ENCODE measurements at places on chromosomes 16 and 17.

GRCh38 chr17:50064253-50065001, 8.5 kb downstream of the ITGA3 start:
- DNase-seq = peak; percentile 63

GRCh38 chr16:87317750-87318644, 805 bp upstream of the C16orf95 start:
- DNase-seq = peak; percentile 41

- no peak for DNase-seq
Measured at GRCh38 chr16:84924331-84925091, 86.8 kb downstream of the ZDHHC7 start.

- DNase-seq = peak; percentile 41
Measured at GRCh38 chr17:74532115-74532514, 840 bp upstream of the CD300LB start.

DNA sequence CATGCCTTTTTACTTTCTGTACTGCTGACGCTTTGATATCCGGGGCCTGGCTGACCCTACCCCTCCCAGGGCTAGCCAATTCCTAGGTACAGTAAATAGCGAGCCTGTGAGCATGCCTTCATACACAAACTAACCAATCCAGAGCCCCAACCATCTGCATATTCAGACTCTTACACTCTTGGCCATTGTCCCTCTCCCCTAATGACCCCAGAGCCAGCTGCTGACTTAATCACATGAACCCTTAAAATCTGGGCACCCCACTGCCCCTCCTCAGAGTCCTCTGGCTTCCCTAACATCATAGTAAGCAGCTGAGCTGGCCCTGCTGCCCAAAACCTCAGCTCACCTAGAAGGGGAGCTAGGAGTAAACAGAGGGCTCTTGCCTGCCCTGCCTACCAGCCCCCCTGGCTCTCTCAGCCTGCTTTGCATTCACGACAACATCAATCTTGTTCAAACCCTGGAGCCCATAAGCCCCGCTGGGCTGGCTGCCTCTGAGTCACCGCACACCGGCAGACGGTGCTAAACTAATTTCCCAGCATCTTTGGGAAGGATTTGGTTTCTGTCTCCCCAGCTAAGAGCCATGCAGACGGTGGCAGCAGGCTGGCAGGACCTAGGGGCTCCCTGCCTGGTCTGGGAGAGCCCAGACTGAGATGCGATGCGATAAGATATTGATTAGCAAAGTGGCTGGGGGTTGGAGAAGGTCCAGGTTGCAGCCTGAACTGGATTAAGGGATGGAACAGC, 63.2 kb downstream of the CLEC19A start:
- DNase-seq = no peak

DNA sequence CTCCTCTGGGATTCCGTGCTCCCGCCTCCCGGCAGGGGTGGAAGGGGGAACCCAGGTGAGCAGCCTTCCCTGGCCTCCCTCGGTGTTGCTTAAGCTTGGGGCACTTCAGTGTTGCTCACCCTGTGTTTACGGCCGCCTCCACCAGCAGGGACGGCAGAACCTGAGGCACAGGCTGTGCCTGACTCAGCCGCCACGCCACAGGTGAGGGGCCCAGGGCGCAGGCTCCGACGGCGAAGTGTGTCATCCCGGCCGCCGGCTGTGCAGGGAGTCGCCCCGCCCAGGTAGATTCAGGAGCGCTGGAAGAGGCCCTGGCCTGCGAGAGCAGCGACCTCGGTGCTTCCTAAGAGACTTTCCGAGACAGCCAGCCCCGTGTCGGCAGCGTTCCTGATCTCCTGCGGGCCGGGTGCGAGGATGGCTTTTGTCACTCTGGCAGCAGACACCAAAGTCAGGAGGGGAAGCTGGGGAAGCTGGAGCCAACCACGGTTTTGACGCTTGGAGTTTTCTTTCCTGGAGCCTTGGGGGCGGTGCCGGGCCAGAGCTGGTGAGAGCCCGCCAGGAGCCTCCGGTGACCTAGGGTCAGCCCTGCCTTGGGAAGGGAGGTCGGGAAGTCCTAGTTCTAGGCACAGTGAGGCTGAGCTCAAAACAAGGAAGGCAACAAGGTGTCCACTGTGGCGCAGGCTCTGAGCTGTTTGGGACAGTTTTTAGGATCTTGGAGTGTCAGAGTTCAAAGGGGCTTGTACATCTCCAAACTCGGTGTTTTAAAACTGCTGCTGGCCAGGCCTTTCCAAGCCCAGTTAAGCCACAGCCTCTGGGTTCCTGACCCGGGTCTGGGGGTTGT, 2.1 kb downstream of the GSE1 start:
- DNase-seq = no peak

DNA sequence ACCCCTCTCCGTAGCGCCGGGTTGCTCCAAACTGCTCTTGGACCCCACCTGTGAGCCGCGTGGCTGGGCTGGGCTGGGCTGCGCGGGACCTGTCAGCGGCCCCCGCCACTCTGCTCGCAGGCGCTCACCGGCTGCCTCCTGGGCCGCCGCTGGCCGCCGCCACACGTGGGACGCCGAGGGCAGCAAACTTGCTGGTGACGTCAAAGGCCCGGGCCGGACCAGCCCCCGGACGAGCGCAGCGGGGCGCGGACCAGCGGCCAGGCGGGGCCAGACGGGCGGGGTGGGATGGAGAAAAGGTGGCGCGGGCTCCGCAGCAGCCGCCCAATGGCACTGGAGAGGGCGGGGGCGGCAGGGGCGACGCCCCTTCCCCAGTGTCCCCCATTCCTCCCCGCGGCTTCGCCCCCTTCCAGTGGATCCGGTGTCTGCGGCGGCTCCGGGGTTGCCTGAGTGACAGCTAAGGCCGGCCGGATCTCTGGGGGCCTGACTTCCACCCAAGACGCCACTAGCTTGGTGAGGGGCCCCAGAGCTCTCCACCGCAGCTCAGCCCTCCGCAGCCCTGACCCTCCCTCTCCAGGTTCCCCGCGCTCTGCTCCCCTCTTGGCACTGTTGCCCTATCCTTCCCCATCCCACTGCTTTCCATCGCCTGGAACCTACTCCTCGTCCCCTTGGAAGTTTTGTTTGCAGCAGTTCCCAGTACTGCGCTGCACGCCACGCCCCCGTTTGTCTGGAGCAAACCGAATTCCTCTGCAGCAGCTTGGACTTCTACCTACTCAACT, at the start of gene HS3ST3A1:
HS3ST3A1 (minus strand) TSS at position 154 of the 776 bp plus-strand sequence. CDS start 800 bp downstream, outside the sequence.
- no peak for DNase-seq

DNA sequence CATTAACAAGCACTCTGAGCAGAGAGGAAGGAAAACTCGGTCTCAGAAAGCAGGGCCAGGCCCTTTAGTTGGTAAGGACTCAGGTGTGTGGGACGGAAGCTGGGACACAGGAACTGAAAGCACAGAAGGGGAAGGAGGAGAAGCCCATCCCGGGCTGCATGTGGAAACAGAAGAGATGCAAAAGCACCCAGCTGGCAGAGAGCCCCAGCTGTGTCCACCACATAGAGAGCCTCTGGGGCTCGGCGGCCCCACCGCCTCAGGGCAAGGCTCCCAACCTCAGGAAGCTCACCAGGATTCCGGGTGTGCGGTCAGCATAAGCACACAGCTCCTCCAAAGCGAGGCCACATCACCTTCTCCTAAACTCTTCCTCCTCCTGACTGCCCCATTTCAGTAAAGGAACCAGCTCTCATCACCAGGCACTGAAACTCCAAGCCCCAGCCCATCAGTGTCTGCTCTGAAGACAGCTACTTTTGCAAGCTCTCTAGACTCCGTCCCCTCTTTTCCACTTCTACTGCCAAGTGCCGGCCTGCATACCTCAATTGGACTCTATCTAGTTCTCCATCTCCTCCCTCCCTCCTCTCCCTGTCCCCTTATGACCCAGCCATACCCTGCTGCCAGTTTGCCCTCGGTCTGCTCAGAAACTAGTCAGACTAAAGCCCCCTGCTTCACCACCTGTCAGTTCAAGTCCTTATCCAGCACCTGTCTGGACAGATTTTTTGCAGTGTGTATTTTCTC, 6.0 kb downstream of the ST3GAL2 start:
- DNase-seq = no peak

DNA sequence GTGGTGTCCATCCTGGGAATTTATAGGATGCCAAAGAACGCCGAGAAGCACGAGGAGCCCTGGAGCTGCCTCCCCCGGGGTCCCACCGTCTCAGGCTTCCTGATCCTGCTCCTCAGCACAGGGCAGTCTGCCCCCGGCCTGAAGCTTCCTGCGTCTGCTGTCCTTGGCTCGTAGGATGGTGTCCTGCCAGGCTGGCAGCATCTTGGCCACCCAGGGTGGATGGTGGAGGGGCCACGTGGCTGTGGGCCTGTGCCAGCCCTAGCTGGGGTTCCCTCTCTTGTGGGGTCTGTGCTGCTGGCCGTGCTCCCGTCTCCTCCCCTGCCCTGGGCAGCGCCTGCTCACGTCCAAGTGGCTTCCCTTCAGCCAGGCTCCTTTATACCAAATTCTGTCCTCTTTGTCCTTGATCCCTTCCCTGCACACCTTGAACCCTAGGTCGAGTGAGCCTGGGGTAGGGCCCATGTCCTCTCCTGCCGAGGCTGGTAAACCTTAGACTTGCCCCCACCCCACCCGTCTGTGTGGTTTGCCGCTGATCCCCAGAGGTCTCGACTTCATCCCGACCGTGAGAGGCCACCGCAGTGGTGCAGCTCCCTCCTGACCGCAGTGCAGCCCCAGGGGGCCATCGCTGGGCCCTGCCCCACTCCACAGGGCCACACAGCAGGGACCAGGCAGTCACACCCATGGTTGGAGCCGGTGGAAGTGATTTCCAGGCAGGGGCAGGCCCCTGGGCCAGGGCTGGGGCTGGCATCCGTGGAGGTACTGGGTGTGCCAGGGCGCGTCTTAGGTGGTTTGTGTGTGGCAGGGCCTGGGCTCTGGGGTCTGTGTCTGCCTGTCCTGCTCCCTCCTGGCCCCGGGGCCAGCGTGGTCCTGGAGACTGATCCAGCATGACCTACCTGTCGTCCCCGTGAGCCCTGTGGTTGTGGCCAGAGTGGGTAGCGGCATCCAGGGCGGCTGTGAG, 46.5 kb downstream of the BAIAP2 start:
- no peak for DNase-seq

DNA sequence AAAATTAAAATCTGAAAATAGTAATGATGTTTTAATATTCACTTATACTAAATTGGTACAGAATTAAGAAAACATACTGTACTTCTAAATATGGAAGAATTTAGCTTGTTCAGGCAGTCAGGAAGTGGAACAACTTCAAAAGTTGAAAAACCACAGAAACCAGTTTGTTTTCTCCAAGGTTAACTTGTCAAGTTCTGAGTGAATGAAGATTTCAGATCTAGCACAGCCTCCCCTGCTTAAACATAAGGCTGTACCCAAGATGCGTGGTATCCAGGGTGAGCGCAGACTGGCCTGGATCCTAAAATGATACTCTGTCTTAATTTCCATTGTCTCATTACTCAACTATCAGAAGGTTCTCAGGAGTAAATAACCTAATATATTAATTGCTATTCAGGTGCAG, 730.7 kb upstream of the KIF2B start:
- DNase-seq = no peak

DNA sequence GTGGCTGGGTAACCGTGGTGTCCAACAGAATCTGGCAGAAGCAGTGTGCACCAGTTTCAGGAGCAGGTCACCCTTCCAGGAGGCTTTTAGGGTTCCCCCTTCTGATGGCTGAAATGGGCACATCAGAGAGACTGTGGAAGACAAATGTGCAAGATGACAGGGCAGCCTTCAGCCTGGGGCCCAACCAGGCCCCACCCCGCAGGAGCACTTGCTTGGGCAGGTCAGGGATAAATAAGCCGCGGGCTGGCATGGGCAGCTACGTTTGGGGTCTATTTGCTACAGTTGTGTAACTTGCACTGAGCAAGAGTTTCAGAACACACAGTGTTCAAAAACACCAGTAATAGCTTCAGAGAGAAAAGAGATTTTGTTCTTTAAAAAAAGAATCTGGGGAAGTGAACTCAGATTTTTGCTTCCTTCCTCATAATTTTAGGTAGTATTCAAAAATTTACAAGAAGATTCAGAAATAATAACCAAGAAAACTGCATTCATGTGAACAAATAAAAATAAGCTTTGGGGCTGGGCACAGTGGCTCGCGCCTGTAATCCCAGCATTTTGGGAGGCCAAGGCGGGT, 44.9 kb upstream of the BAHCC1 start:
- no peak for DNase-seq

GRCh38 chr17:29764748-29765147, 142.0 kb upstream of the CORO6 start:
- DNase-seq = no peak

DNA sequence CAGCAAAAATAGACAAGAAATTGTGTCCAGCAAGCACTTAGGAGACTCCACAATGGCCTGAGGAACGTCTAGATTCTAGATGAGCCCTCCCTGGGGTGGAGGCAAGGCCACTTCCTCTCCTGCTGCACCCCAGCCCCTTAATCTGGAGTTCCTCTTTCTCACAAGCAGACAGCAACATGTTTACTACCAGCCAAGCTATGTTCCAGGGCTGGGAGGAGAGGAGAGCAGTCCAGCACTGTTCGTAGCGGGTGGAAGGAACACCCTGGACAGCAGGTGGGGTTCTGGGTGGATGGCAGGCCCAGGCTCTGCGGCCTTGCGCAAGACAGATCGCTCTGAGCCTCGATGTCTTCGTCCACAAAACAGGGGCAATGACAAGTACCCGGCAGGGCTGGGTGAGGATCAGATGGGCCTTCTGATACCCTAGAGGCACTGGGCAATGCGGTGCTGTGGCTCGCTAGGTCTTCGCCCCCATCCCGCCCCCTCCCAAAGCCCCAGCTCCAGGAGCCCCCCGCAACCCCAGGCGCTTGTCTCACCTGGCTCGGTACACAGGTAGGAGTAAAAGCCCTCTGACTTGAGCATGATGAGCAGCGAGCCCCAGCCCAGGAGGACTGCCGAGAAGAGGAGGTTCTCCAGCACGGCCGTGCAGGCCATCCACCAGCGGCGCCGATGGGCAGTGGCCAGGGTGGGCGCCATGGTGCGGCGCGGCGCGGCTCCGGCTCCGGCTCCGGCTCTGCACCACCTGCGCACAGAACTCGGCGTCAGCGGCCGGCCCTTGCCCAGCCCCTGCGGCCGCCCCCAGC, 1.3 kb downstream of the SLC43A2 start:
- no peak for DNase-seq

- DNase-seq = no peak
Measured at GRCh38 chr17:50802609-50803571, 32.5 kb upstream of the WFIKKN2 start.

DNA sequence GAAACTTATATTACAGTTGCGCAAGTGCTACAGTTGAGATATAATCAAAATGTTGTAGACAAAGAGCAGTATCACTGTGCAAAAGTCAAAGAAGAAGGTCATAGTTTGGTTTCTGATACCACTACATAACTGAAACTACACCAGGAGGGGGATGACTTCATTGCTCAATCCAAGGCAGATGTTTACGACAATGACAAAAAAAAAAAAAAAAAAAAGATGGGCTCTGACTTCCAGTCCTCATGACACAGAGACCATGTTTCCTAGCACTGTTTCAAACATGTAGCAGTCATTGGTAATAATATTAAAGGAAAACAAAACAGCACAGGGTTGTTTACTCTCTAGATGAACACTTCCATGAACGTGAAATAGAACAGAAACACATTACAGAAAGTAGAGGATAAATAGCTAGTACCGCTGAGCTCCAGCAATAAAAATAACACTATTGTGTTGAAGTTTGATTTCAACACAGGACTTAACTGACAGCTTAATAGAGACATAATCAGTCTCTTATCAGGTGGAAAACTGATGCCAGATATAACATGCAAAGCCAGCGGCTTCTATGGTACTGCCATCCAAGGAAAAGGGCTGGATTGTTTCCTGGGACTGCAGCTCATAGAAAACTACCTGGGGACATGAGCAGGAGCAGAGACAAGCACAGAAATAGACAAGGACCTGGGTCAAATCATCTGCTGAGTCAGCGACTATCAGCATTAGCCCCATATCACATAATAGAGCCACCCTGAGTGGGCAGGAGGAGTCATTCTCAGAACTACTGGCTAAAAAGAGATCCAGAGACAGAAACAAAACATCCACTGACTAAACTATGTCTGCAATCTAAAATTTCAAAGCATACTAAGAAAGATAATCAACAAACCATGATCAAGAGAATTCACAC, 463.6 kb upstream of the SOX9 start:
- DNase-seq = no peak

All from dorsolateral prefrontal cortex (tissue), 122 donors.